H7 (cell line): ENCODE measurements at places on chromosomes 11 and 22. TPM values are rescaled to one million over a fixed set of nuclear protein-coding genes. Genes with fewer than 3 reads are reported as not detected.

PLEKHB1 gene
- total RNA-seq, result 2.3 and 5.8 TPM in 2 replicates

MYO7A gene
- total RNA-seq, result 1.8 and 2.2 TPM in 2 replicates

RNF214 gene
- total RNA-seq, result 10.1 and 14.9 TPM in 2 replicates

GALNT18 gene
- 1.9 and 2.5 TPM in 2 replicates for total RNA-seq

KCNJ5 gene
- 0.04 and 0.35 TPM in 2 replicates for total RNA-seq

ELMOD1 gene
- total RNA-seq, result 0.07 and 0.15 TPM in 2 replicates

RTN3 gene
- total RNA-seq, result 109 and 142 TPM in 2 replicates

RBM7 gene
- 30.0 and 43.3 TPM in 2 replicates for total RNA-seq

ME3 gene
- total RNA-seq, result 0.83 and 4.0 TPM in 2 replicates

NRXN2 gene
- 0.85 and 1.9 TPM in 2 replicates for total RNA-seq

VSIG10L2 gene
- total RNA-seq, result not detected in 2 replicates

EHF gene
- total RNA-seq, result 1.4 TPM in 1 of 2 replicates, not detected in the other

PIWIL4 gene
- total RNA-seq, result 1.1 and 1.2 TPM in 2 replicates

EMID1 gene
- 4.5 and 5.6 TPM in 2 replicates for total RNA-seq

AGBL2 gene
- total RNA-seq, result 1.0 and 5.2 TPM in 2 replicates

ZP1 gene
- not detected in 2 replicates for total RNA-seq

RAG1 gene
- total RNA-seq, result 0.66 and 1.1 TPM in 2 replicates

SLC22A12 gene
- total RNA-seq, result not detected in 2 replicates

C22orf23 gene
- 0.26 and 0.28 TPM in 2 replicates for total RNA-seq

YPEL4 gene
- total RNA-seq, result not detected in 2 replicates

PNPLA3 gene
- 10.7 and 15.0 TPM in 2 replicates for total RNA-seq

GAB4 gene
- total RNA-seq, result 0.18 and 0.21 TPM in 2 replicates

UBQLN3 gene
- total RNA-seq, result not detected in 2 replicates

BSX gene
- not detected in 2 replicates for total RNA-seq

ZFTA gene
- total RNA-seq, result 27.2 and 34.3 TPM in 2 replicates

RHOD gene
- 8.7 and 15.7 TPM in 2 replicates for total RNA-seq

ENTHD1 gene
- not detected in 2 replicates for total RNA-seq

GRAP2 gene
- 0.45 and 0.52 TPM in 2 replicates for total RNA-seq

CASTOR1 gene
- total RNA-seq, result 10.2 and 15.4 TPM in 2 replicates

TRIM51 gene
- total RNA-seq, result not detected in 2 replicates

KCTD14 gene
- 13.3 and 17.1 TPM in 2 replicates for total RNA-seq

MYOD1 gene
- not detected in 2 replicates for total RNA-seq

ATL3 gene
- total RNA-seq, result 19.3 and 29.6 TPM in 2 replicates

RBM14 gene
- total RNA-seq, result 51.6 and 55.2 TPM in 2 replicates

NCAM1 gene
- total RNA-seq, result 5.7 and 7.1 TPM in 2 replicates

RIC3 gene
- 5.9 and 10.1 TPM in 2 replicates for total RNA-seq

TBC1D10A gene
- total RNA-seq, result 12.0 and 12.6 TPM in 2 replicates

PATL1 gene
- total RNA-seq, result 13.5 and 14.7 TPM in 2 replicates

HBD gene
- total RNA-seq, result not detected in 2 replicates

MS4A7 gene
- not detected in 2 replicates for total RNA-seq

CAPN1 gene
- 160 and 165 TPM in 2 replicates for total RNA-seq

OR8D1 gene
- total RNA-seq, result not detected in 2 replicates

SCT gene
- not detected in 2 replicates for total RNA-seq

SNX32 gene
- total RNA-seq, result 0.26 and 0.80 TPM in 2 replicates

MS4A3 gene
- total RNA-seq, result not detected in 2 replicates
